Activated CD4-positive, alpha-beta T cell treated with anti-CD3 and anti-CD28 coated beads for 4 hours (primary cell): ENCODE measurements at places on chromosomes 4 and X.

DNA sequence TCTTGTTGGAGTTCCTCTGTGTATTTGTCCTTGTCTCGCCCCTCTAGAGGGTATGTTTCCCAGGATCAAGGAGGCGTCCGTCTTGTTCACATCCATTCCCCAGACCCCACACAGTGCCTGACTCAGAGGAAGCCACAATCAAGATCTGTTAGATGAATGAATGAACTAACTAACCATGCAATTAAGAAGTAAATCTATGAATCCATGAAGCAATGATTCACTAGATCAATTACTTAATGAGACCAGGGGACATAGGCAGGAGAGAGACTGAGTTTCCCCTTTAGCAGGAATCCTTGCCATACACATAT is 11.9 kb downstream of the BLOC1S4 start:
- DNase-seq, result no peak

DNA sequence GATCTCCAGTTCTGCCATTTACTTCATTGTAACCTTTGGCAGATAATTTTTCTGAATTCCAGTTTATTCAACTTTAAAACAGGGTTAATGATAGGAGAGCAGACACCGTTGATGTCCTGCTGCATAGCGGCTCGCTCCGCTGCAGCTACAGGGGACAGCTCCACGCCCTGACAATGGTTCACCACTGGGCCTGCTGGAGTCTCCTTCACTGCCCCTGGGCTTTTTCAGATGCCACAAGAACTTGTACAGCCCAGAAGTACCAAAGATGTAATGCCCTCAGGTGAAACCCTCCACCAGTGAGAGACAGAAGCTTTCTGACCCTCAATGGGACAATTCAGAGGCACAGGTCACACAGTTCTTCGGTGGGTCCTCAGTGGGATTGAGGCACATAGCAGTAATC is 22.7 kb upstream of the SEPTIN11 start:
- no peak for DNase-seq

DNA sequence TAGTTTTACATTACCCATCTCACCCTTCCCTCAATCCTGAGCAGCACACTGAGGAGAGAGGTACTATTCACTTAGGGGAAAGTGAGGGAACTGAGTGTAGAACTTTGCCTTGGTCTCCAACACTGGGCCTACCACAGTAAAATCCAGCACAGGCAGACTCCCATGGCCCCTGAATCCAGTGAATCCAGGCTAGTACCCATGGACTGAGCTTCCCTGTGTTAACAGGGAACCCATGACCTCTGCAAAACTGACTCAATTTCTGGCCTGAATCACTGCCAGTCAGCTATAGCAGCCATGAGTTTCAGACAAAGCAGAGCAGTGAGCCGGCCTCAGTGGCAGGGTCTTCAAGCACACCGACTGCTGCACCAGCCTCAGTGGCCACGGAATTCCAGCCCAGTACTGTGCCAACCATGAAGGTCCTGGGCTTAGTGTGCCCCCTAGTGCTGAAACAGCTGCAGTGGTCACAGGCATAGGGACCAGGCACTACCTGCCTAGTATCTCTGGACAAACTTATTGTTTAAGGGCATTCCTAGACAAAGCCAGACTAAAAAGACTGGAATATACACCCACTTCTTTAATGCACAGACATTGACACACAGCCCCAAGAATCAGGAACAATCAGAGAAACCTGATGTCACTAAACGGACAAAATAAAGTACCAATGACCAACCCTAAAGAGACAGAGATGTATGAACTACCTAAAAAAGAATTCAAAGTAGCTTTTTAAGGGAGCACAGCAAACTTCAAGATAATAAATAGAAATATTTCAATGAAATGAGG is 127.4 kb upstream of the RPL34 start:
- DNase-seq, result peak; percentile 25

- no peak for DNase-seq
These were observed 349.8 kb downstream of the OPHN1 start for GRCh38 chrX:68083510-68083909.

DNA sequence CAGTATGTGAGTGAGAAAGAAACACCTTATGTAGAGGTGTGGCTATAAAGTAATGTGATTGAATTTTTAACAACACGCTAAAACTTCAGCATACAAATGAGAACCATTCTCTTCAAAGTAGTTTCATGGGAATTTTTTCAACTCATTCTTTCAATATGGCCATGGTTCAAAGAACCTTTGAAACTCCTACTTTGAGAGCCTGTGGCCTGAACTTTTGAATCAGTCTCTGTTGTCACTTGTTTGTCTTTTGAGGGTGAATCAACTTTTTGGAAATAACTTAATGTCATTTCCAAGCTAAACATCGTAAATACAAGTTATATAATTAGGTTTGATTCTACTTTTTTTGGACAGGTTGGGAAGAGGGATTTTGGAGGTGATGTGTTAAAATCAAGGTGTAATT is 49.9 kb upstream of the CASK start:
- DNase-seq, result no peak

DNA sequence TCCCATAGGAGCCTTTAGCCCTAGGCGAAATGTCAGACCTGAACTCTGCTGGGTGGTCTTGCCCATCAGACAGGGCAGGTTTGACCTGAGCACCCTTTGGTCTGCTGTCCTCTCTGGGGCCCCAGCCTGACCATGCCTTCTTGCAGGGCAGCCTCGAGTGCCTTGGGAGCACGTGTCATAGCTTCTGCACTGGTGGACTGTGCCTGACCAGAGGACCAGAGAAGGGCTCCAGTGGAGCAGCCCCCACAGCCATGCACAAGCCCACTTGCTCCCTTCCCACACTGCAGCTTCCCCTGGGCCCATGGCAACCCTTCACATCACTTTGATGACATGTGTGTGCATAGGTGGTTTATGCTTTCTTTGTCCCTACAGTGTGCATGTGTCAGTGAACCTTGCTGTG is 394.0 kb downstream of the TEX13C start:
- DNase-seq, result no peak

GRCh38 chr4:41323179-41323578 is 66.5 kb downstream of the UCHL1 start:
- DNase-seq, result no peak

- DNase-seq, result no peak
These were observed 6.5 kb downstream of the NKX3-2 start for GRCh38 chr4:13537832-13538177.

- no peak for DNase-seq
These were observed 981.0 kb upstream of the HS3ST1 start for GRCh38 chr4:12409507-12410190.

DNA sequence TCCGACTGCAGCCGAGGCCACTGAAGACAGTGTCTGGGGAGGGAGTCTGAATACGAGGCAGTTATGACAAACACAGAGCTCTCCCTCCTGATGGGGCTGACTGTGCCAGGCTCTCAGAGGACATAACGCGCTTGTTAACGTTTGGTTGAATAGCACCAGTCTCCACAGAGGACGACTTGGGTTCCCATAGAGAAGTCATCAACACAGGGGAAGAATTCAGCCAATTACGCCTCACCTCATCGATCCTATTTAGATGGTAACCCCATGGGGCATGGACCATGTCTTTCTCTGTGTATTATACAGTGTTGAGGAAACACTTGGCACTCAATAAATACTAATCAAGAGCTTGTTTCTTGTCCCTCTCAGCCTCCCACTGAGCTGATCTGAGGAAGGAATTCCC is 642.6 kb upstream of the LCORL start:
- no peak for DNase-seq

GRCh38 chr4:96681218-96681617 is 841.3 kb downstream of the PDHA2 start:
- DNase-seq, result no peak

DNA sequence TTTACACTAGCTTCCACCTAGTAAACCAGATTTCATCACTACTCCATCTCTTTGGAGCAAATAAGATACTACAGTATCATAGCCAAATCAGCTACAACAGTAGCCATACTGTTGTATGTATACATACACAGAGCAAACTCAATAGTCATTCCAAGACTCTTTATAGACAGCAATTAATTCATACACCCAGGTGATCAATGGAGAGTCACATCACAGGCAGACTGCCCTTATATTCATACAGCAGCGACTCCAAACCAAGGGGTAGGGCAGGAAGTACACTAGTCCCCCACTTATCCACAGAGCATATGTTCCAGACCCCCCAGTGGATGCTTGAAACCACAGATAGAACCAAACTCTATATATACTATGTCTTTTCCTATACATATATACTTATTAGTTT is 76.6 kb downstream of the FBXW7 start:
- no peak for DNase-seq

DNA sequence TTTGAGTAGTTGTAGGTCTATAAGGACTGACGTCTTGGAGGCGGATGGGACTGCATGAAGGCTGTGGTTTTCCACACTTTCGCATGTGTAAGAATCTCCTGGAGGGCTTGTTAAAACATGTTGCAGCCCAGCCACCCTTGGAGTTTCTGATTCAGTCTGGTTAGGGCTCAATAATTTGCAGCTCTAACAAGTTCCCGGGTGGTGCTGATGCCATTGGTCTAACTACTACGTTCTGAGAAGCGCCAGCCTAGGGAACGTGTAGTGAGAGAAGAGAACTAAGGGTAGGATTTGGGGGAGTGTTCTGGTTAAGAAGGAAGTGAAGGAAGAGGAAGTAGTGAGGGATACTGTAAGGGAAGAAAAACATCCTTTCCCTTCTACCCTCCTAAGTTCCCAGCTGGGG is 138.9 kb downstream of the LARP7 start:
- no peak for DNase-seq

DNA sequence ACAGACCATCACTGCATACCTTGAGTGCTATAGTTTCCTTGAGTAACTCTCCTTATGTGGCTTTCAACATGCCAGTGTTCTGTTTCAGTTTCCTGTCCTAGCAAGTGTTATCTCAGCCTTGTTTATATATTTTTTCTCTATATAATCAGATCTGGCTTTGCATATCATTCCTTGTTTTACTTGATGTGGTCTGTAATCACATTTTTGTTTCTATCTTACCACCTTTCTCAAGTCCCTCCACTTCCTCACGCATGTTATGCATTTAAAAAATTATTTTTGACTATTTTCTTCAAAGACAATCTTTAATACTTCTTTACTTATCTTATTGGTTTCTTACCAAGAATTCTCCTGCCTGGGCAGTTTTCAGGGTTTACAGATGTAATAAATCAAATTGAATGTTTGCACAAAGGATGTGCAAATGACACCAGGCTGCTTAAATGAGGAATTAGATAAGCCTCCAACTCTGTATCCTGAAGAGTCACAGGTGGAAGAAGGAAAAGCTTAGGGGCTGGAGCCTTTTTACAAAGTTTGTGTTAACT is 351.2 kb downstream of the BMPR1B start:
- no peak for DNase-seq

DNA sequence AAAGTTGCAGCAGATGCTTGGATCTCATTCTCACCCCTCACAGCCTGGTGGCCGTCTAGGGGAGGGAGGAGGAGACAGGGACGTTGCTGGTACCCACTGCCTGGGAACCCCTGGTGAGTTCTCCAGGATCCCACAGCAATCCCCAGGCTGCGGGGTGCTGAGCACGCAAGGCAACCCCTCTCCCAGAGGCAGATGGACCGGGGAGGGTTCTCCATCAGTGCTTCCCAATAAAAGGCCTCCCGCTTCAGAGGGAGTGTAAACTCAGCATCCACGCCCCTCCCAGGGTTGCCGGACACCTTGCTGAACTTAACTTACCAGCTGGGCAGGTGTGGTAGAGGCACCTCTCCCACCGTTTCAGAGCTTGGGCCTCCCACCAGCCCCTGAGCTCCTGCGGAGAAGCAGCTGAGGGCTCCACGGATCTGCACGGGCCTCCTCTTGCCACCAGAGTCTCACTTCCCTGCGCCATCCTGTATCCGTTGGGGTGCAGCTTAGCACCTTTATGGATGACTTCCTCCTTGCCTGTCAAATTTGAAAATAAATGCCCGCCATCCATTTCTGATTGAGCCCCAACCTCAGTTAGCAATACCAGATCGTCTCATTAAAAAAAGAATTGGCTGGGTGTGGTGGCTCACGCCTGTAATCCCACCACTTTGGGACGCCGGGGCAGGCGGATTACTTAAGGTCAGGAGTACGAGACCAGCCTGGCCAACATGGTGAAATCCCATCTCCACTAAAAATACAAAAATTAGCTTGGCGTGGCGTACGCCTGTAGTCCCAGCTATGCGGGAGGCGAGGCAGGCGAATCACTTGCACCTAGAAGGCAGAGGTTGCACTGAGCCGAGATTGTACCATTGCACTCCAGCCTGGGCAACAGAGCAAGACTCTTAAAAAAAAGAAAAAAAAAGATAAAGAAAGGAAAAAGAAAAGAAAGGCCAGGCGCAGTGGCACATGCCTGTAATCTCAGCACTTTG is 14.8 kb upstream of the TBC1D14 start:
- DNase-seq, result no peak

- DNase-seq, result no peak
These were observed 152.7 kb downstream of the C4orf33 start for GRCh38 chr4:129248621-129249020.

- DNase-seq, result no peak
These were observed 7.4 kb downstream of the EVC start for GRCh38 chr4:5718411-5718810.

GRCh38 chr4:127055357-127055756 is 577.4 kb upstream of the INTU start:
- no peak for DNase-seq

GRCh38 chrX:37678574-37678973 is 7.0 kb upstream of the XK start:
- DNase-seq, result no peak

- DNase-seq, result no peak
These were observed 377.1 kb upstream of the HS3ST1 start for GRCh38 chr4:11805842-11806241.
